ENCODE measurements at places on chromosomes 2 and 18.

DNA sequence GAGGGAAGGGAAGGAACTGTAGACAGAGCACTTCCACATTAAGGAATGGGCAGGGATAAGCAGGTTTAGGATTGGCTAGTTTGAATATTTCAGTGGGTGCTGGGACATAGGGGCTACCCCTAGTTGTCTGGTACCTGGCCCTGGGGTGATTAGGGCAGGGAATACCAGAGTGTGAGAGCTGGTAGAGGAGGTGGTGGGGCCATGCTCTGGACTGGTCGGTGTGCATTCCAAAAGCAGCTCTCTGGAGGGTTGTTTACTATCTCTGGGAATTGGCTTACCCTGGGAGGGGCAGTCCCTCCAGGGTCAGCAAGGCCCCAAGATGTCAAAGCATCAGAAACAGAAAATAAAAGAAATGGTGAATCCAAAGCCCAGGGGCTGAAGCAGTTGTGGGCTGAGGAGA, 103.8 kb downstream of the LAMA3 start:
- H3K27ac ChIP-seq, result no peak overlapping the region
- DNase-seq, result no peak
- H3K4me3 ChIP-seq, result no peak overlapping the region
- peaks cover 43% of the 10 kb centered on the region for H3K36me3 ChIP-seq

DNA sequence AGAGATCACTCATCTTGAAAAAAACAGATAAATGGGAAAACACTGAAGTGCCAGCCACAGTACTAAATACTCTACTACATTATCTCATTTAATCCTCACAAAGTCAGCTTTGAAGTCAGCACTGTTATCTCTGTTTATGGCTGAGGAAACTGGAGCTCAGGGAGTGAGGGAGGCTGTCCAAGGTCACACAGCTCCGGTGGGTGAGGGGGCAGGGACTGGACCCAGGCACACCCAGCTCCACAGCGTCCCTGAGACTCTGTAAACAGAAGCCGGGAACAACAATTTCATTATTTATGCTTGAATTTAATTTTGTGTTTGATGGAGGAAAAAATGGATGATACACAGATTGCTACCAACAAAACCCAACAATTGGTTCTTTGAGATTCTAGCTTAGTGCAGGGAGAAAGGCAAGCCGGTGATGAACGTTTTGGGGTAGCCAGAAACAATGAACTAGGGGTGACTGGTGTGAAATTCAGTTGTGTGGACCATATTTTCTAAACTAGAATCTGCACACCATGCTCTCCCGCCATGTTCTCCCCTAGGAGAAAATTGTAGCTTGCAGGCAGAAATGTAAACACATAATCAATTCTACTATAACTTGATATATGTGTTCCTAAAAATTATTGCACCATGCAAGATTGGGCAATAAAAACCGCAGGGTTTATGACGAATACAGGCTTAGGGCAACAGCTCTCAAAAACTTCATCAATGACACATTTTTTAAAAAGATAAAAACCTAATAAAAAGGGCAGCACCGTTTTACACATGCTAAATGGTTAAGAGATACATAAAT, at the start of gene GREB1:
Gene GREB1, plus strand, starts transcription at position 768 of the 793 bp plus-strand sequence. CDS start 22,570 bp downstream, outside the sequence.
- no peaks in the 10 kb centered on the region for H3K4me1 ChIP-seq
- H3K27ac ChIP-seq, result no peak within 1 kb of the TSS
- H3K4me3 ChIP-seq, result no peak within 1 kb of the TSS
- no peaks in the 10 kb centered on the region for H3K36me3 ChIP-seq
- DNase-seq, result peak; percentile 46
- H3K27me3 ChIP-seq, result peaks cover 67% of the 10 kb centered on the region

DNA sequence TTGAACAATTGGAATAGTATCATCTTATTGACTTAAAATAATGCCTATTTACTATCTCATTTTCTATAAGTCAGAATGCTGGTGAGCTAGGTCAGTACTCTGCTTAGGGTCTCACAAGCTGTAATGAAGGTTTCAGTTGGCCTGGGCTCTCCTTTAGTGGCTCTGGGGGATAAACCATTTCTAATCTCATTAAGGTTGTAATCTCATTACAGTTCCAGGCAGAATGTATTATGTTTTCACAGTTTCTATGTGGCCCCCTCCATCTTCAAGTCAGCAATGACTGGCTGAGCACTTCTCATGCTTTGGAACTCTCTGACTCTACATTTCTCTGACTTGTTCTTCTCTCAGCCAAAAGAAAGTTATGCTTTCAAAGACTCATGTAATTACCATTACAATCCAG, 163.1 kb downstream of the CCDC178 start:
- no peaks in the 10 kb centered on the region for H3K36me3 ChIP-seq
- H3K4me1 ChIP-seq, result no peaks in the 10 kb centered on the region
- no peak for DNase-seq
- no peak overlapping the region for H3K4me3 ChIP-seq

DNA sequence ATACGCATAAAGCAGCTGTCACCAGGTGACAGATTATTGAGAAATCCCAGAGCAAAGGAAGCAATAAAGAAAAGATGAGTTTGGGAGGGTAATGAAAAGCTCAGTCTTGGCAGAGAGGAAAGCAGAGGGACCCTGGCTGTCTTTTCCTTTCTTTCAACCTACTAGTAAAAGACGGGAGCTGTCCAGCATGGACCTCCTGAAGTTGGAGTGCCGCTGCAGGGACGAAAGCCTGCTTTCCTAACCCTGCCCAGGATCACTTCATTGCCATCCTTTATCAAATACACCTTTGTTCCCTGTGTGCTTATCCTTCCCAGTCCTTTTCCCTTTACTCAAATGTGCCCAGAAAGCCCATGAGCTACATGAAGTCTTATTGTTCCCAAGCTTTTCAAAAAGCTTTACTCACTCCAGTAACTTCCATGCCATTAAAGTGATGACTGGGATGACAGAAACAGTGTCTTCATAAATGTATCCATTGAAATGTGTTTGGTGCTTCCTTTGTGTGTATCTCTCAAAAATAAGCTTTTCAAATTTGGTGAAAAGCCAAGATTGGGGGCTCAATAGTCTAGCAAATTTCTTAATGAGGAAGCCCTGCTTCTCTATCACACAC, 3.7 kb upstream of the SPR start:
- peak; percentile 53 for DNase-seq
- H3K27ac ChIP-seq, result no peak overlapping the region
- H3K27me3 ChIP-seq, result no peaks in the 10 kb centered on the region
- H3K36me3 ChIP-seq, result no peaks in the 10 kb centered on the region

GRCh38 chr2:163570391-163570790, 165.4 kb downstream of the FIGN start:
- no peaks in the 10 kb centered on the region for H3K4me1 ChIP-seq
- no peak overlapping the region for H3K27ac ChIP-seq
- no peaks in the 10 kb centered on the region for H3K27me3 ChIP-seq
- H3K4me3 ChIP-seq, result no peak overlapping the region
- no peaks in the 10 kb centered on the region for H3K36me3 ChIP-seq

- no peak overlapping the region for H3K27ac ChIP-seq
- peaks cover 5% of the 10 kb centered on the region for H3K4me1 ChIP-seq
- no peaks in the 10 kb centered on the region for H3K27me3 ChIP-seq
These were observed 117.3 kb upstream of the VWC2L start for GRCh38 chr2:214293593-214293992.

- H3K4me3 ChIP-seq, result no peak overlapping the region
- DNase-seq, result no peak
- H3K4me1 ChIP-seq, result no peaks in the 10 kb centered on the region
- no peaks in the 10 kb centered on the region for H3K27me3 ChIP-seq
- no peak overlapping the region for H3K27ac ChIP-seq
These were observed 318.2 kb downstream of the GALNT13 start for GRCh38 chr2:154189953-154190352.

DNA sequence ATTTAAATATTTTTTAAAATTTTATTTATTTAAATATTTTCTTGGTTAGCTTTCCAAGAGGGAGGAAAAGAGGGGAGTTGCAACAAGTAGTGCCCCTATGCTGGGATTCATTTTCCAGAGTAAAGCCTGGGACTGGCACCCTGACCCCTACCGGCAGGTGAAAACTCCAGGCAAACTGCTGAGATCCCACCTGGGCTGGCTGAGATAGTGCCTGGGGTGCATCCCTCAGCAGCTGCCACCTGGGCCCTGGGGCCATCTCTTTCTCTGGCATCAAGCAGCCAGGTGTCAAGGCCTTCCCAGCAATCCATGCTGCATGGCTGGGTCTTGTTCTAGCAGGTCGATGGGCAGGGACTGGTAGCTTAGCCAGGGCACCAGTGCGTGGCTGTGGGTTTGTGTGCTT, 6.6 kb downstream of the SIX2 start:
- H3K4me1 ChIP-seq, result peaks cover 6% of the 10 kb centered on the region
- H3K36me3 ChIP-seq, result no peaks in the 10 kb centered on the region
- H3K27ac ChIP-seq, result no peak overlapping the region
- DNase-seq, result no peak

DNA sequence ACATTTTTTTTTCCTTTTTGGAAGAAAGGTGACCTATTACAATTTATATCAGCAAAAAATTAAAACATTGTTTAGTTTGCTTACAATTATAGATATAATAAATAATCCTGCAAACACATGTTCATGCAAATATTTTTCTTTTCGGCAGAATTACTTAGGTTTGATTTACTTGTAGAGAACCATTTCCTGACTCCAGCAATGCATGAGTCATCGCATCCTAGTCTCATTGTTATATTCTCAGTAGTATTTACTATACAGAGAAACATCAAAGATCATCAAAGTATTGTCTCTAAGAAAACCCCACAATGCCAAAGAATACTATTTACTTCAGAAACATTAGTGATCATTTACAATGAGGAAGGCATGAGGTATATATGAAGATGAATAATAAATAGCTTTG, 40.4 kb upstream of the MTIF2 start:
- H3K36me3 ChIP-seq, result 0 out of 2 replicates have a peak, but pooled peaks cover 2% of the 10 kb centered on the region
- H3K4me3 ChIP-seq, result no peak overlapping the region
- DNase-seq, result peak; percentile 59
- no peak overlapping the region for H3K27ac ChIP-seq
- H3K4me1 ChIP-seq, result peaks cover 31% of the 10 kb centered on the region
- no peaks in the 10 kb centered on the region for H3K27me3 ChIP-seq

Measured in PC-3 (cell line).